Suppressor macrophage treated with lipopolysaccharide for 4 hours (primary cell): ENCODE measurements at places on chromosomes 16 and 17.

GRCh38 chr17:64547319-64547718, 40.5 kb downstream of the CEP95 start:
- DNase-seq, result no peak

DNA sequence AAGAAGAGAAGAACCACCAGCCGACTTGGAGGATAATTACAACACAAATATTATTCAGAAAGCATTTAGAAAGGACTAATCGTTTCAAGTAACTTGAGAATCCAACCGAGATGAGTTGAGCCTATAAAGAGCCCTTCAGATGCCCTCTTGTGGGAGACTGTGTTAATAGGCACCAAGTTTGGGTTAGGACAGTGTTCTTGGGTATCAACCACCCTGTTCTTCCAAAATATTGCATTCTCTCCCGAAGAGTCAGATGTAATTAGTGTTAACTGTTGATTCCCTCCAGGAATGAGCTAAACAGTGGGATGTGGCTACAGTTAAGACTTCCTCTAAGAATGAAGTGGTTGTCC, 87.8 kb upstream of the NOL11 start:
- peak; percentile 41 for DNase-seq

DNA sequence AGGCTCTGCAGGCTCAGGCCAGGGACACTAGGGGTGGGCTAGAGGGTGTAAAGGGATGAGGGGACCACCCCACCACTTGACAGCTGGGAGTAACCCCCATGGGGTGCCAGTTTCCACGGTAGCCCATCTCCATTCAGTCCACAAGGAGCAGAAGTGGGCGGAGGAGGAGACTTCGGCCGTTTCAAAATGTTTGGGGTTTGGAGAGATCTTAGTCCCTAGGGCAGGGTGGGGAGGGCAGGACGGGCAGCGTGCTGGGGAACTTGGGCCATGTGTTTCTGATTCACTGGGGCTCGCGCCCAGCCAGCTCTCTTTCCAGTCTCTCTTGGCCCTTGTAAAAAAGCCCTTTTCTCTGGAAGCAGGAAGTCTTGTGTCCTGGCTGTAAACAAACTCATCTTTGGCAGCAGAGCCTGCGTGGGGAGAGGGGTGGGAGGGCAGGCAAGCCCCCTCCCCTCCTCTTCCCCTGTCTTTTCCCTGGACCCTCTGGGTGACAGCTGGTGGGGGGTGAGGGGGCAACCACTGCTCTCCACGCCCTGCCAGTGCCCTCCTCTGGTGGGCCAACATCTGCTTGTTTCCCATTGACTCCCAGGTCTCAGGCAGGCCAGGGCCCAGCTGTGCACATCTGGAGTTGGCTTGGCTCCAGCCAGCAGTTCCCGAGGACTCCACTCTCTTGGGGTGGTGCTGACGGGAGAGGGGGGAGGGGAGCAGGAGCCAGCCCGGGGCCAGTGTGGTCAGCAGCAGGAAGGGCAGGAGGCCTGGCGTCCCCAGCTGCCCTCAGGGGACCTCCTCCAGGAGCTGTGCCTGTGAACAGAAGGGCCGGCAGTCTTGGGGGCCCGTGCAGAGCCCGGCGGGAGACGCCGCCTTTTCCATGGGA, 8.1 kb downstream of the CYGB start:
- peak; percentile 82 for DNase-seq

GRCh38 chr16:12767897-12768296, 35.8 kb downstream of the CPPED1 start:
- DNase-seq, result no peak

GRCh38 chr17:70499067-70499786, 329.9 kb downstream of the KCNJ2 start:
- DNase-seq, result peak; percentile 73

DNA sequence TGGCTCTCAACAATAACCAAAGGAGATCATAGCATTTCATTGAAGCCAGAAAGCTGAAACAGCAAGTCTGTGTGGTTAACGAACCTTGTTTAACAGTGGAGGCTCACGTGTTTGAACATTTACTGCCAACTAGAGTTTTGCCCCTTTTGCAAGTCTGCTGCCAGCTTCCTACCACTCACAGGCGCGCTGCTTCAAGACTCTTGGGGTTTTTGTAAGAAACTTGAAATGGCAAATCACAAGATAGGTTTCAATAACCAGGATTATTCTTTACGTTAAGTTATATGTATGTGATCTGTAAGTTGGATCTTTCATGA, 1.2 kb downstream of the SNTB2 start:
- DNase-seq, result peak; percentile 30

GRCh38 chr17:68301438-68301959, 10.2 kb downstream of the ARSG start:
- DNase-seq, result no peak
